ENCODE measurements at places on chromosomes 5 and 9. TPM values are rescaled to one million over a fixed set of nuclear protein-coding genes. Genes with fewer than 3 reads are reported as not detected.

CDH9 gene
- total RNA-seq, result not detected

DRD1 gene
- not detected for total RNA-seq

RNF183 gene
- total RNA-seq, result 0.82 TPM

LVRN gene
- not detected for total RNA-seq

- no peaks in the 10 kb centered on the region for H3K27me3 ChIP-seq
- no peaks in the 10 kb centered on the region for H3K36me3 ChIP-seq
- no peak for DNase-seq
- no peak overlapping the region for H3K27ac ChIP-seq
- no peak overlapping the region for H3K4me3 ChIP-seq
These were observed 21.1 kb downstream of the BASP1 start for GRCh38 chr5:17238521-17239041.

DNA sequence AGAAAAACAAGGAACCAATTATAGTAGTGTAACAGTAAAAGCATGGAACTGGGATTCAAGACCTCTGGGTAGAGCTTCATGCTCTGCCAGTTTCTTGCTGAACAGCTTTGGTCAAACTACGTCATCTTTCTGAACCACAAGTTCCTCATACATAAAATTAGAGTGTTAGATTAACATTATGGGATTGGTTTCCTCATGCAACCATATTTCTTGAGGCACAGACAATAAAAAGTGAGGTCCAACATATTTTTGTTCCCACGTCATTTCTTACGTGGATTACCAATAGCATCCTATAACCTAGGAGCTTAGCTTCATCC lies 354.8 kb downstream of the TMEM232 start:
- no peak overlapping the region for H3K4me3 ChIP-seq
- no peaks in the 10 kb centered on the region for H3K36me3 ChIP-seq
- H3K27ac ChIP-seq, result no peak overlapping the region
- DNase-seq, result no peak
- no peaks in the 10 kb centered on the region for H3K4me1 ChIP-seq

- H3K36me3 ChIP-seq, result no peaks in the 10 kb centered on the region
- no peak for DNase-seq
- no peaks in the 10 kb centered on the region for H3K27me3 ChIP-seq
- H3K4me3 ChIP-seq, result no peak overlapping the region
- no peaks in the 10 kb centered on the region for H3K4me1 ChIP-seq
- no peak overlapping the region for H3K27ac ChIP-seq
These were observed 39.0 kb upstream of the DEPDC1B start for GRCh38 chr5:60738933-60739332.
